ENCODE measurements at places on chromosomes 11 and 22.

- no peak for DNase-seq
These were observed 17.4 kb downstream of the PLXNB2 start for GRCh38 chr22:50289942-50290630.

DNA sequence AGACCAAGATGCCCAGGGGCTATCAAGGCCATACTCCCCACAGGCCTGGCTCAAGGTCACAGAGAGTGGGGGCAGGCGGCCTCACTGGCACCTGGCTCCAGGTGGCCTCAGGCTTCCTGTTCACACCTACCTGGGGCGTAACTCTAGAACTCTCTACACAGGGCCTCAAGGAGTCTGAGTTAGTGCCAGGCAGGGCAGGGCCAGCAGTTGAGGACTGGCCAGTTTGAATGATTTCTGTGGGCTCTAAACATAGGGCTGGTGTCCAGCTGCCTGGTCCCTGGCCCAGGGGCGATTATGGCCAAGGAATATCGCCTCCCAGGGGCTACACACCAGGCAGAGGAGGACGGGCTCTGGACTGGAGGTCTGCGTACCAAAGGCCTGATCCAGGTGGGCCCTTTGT lies 79.2 kb downstream of the WNT7B start:
- no peak for DNase-seq

- DNase-seq, result no peak
These were observed 723.0 kb downstream of the KCNA4 start for GRCh38 chr11:29293825-29294224.

GRCh38 chr22:46635756-46636155 lies 15.6 kb downstream of the GRAMD4 start:
- no peak for DNase-seq

DNA sequence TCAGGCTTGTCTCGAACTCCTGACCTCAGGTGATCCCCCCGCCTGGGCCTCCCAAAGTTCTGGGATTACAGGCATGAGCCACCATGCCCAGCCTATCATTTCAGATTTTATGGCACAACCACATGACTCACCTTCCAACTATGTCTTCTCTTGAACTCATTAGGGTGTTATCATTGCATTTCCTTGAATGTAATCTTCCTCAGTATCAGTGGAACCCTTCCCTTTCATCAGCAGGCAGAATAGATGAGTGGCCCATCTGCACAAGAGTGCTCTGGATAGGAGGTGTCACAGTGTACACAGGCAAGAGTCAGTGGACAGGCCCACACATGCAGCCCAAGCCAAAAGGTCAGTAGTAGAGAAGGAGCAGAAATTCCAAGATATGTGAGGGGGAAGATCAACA lies 29.1 kb upstream of the AQP11 start:
- DNase-seq, result no peak

DNA sequence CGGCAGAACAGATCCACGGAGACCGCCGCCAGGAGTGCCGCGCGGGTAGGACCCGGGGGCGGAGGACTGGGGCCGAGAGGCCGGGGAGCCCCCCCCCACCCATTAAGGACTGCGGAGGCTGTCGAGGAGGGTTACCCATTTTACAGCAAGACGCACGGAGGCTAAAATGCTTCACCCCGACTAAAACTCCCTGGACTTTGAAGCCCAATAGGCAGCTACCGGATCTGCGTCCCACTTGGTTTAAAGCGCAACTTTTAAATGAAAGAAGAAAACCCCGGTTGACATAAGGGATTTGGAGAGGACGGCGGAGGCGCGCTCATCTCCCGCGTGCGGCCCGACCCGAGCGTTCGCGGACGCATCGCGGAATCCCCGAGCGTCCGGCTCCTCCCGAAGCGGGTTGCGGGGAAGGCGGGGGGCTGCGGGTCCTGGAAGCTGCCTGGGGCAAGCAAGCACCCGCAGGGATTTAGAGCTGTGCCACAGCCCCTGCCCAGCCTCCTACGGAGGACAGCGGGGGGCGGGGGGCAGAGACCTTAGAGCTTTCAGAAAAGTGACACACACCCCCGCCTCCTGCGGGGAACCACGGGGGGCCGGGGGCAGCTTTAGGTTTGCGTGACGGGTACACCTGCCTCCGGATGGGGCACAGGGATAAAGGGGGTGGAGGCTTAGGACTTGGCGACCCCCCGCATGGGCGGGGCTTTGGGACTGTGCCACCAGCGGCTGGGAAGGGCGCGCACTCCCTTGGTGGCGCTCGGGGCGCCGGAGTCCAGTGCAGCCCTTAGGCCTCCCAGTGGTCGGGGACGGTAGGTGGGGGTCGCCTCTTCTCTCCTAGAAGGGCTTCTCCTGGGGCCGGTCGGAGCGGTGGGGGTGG lies 760 bp upstream of the CELSR1 start:
- DNase-seq, result no peak

DNA sequence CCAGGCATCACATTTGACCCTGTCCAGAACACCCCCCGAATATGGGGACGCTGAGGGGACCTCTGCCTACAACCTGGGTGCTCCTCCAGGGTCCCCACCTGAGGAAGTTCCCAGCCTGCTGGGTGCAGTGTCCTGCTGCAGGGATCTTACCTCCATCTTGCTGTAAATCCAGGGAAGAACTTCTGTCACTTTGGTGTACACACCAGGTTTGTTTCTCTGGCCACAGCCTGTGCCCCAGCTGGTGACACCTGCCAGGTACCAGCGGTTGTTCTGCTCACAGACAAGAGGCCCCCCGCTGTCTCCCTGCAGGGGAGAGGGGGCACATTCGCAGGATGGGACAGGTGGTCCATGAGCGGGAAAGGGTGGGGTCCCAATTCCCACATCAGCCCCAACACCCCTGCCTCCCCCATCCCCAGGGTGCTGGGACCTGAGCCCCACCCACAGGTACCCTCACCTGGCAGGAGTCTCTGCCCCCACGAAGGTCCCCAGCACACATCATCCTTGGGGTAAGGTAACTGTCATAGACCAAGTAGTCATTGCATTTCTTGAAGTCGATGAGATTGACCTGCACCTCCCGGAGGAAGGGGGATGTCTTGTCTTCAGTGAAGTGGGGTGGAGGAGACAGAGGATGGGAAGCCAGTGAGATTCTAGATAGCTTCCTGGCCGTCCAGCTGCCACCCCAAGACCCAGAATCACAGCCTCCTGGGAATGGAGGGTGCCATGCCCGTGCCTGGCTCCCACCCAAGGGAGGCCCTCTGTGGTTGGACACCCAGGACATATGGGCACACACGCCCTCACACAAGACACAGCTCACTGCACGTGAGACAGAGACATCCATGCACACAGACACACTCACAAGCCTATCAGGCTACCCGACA lies 25.5 kb downstream of the TMPRSS13 start:
- no peak for DNase-seq

Measured in activated naive CD8-positive, alpha-beta T cell treated with anti-CD3 and anti-CD28 coated beads, Interleukin-2, amount 50 U/mL, for 24 hours (primary cell).